GM10248 (cell line): ENCODE measurements at places on chromosomes 1 and 21.

DNA sequence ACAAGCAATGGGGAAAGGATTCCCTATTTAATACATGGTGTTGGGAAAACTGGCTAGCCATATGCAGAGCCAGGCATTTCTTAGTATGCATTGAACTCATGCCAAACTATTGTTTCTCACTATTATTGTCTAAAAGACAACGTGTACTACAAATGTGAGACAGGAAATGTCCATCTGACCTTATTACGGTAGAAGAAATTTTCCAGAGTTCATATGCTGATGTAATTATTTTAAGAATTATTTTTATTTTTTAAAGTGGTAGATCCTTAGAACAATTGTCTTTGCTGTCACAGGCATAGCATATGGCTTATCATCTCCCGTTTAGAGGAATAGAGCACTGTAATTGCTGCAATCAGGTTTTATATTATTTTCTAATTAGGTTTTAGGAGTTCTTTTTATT, 75.2 kb upstream of the S1PR1 start:
- no peak for DNase-seq

DNA sequence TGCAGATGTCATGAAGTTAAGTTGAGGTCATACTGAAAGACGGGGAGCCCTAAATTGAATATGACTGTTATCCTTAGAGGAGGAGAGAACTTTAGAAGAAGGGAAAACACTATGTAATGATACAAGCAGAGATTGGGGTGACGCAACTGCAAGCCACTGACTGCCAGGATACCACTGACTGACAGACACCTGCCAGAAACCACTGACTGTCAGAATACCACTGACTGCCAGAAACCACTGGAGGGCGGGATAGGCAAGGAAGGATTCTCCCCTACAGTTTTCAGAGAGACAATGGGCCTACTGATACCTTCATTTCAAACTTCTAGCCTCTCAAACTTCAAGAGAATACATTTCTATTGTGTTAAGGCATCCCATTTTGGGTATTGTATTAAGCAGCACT, 388.7 kb downstream of the USH2A start:
- DNase-seq: no peak

- no peak for DNase-seq
Observed at GRCh38 chr1:175167861-175168260, 24.7 kb downstream of the KIAA0040 start.

GRCh38 chr1:101308935-101309333, 72.1 kb downstream of the S1PR1 start:
- DNase-seq: no peak

DNA sequence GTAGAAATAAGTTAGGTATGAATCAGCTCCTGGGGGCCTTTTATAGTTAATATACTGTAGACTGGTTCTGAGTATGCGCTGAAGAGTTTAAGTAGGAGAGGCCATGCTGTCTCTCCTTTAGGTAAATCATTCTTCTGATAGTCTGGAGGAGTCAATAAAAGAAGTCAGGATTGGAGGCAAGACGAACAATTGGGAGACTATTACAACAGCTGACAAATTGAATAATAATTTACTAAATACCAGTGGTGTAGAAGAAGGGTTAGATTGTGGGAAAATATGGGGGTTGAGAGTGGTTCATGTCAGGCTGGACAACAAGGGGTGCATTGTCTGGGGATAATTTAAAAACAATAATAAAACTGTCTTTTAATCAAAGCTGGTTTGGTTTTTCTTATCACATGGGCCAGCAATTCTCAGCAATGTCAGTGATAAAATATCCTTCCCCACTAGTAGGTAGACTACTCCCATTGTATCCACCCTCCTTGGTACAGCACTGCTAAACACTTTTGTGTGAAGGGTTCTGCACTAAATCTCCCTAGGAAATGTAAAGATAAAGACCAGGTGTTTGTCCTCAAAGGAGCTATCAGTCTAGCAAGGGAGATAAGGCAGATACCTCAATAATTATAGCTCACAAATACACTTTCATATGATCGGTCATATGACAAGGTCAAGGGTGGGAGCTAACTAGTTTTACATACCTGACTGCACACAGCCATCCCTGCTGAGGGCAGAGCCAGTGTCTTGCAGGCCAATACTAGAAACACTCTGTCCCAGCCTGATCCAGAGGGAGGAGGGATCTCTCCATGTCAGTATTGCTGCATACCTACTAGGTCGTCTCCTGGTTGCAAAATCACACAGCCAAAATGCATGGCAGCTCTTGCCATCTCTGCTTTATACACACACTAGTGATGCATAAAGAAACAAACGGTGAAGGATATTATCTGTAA, 299.7 kb downstream of the VAV3 start:
- no peak for DNase-seq
